ENCODE measurements at places on chromosomes 1 and 21. TPM values are rescaled to one million over a fixed set of nuclear protein-coding genes. Genes with fewer than 3 reads are reported as not detected.
A peak's percentile ranks its signal among the peaks of the same experiment; 100 is the strongest.

HCRTR1 gene
- not detected for total RNA-seq

- no peak overlapping the region for H3K4me3 ChIP-seq
- DNase-seq: no peak
- H3K27me3 ChIP-seq: no peaks in the 10 kb centered on the region
- no peak overlapping the region for H3K27ac ChIP-seq
- H3K4me1 ChIP-seq: peaks cover 8% of the 10 kb centered on the region
Observed at GRCh38 chr1:23126801-23127200, 41.9 kb downstream of the LUZP1 start.

DNA sequence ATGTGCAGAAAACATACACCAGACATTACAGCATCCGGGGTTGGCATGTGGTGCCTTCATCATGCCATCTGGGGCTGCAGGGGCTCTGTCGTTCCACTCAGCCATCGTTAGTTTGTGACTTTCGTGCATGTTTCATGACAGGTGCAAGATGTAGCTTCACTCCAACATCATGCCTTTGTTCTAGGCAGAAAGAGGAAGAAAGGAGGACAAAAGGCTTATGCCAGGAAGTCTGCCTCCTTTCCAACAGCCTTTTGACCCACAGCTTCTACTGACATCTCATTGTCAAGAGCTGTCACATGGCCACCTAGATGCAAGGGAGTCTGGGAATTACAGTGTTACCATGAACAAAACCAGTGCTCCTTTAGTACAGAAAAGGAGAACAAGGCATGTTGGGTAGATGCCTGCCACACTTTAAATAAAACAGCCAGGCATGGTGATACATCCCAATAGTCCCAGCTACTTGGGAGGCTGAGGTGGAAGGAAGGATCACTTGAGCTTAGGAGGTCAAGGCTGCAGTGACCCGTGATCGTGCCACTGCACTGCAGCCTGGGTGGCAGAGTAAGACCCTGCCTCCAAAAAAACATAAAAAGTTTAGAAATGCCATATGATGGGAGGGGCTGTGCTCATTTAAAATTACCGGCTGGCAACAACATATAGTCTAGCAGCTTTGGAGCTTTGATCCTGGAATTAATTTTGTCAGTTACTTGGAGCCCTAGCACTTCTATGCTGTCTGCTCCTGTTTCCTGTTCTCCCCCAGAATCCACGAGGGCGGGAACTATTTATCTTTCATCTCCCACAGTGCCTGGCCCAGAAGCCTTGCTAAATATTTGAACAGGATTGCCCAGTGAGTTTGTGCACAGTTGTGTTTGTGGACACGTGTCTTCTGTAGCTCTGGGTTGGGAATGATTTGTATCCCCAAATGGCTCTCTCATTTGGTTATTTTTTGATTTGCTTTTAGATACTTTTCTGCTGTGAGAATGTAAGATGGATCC is 7.4 kb downstream of the DOP1B start:
- H3K4me1 ChIP-seq: peaks cover 71% of the 10 kb centered on the region
- no peak overlapping the region for H3K4me3 ChIP-seq
- peaks cover 2% of the 10 kb centered on the region for H3K36me3 ChIP-seq
- H3K27me3 ChIP-seq: no peaks in the 10 kb centered on the region
- DNase-seq: peak; percentile 67

- H3K4me3 ChIP-seq: no peak overlapping the region
- H3K36me3 ChIP-seq: peaks cover 59% of the 10 kb centered on the region
- H3K27ac ChIP-seq: no peak overlapping the region
- H3K27me3 ChIP-seq: no peaks in the 10 kb centered on the region
Observed at GRCh38 chr1:22107126-22107525, 35.8 kb downstream of the WNT4 start.

KRTAP11-1 gene
- not detected for total RNA-seq

MYBPH gene
- total RNA-seq: not detected

DNA sequence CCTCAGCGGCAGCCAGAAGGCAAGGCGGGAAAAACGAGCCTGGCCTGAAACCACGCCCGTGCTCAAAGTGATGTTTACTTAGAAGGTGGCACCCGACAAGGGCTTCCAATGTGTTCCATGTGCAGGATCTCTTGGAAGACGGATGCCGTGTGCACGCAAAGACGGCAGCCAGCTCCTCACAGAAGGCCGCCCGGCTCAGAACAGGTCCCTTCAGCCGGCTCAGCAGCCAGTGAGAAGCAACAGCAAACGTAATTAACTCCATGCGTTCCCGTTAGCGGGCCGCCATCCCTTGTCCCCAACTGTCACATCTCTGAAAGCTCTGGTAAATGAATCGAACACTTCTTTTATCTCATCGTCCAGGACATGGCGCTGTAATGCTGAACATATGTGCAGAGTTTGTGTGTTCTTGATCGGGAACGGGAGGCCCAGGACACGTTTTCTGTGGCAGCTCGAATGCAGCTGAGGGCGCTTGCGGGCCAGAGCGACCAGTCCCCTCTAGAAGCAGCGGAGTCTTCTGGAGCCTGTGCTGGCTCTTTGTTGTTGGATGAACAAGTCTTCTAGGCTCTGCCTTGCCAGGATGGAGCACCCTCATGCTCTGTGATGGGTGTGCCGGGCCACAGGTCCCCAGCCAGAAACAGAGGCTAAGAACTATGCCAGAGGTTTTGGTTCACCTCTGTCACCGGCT is 94.6 kb upstream of the ARHGEF16 start:
- no peaks in the 10 kb centered on the region for H3K36me3 ChIP-seq
- peaks cover 22% of the 10 kb centered on the region for H3K4me1 ChIP-seq
- peak; percentile 68 for DNase-seq

GRCh38 chr1:163069142-163069541 is at the start of gene RGS4:
Gene RGS4, plus strand, starts transcription at chr1:163069361. Its CDS starts 124 bp downstream, at chr1:163069485.
- H3K27ac ChIP-seq: peak within 1 kb of the TSS; percentile 34
- H3K4me1 ChIP-seq: peaks cover 25% of the 10 kb centered on the region
- H3K27me3 ChIP-seq: no peaks in the 10 kb centered on the region
- DNase-seq: peak; percentile 88
- peak within 1 kb of the TSS; percentile 41 for H3K4me3 ChIP-seq
- H3K36me3 ChIP-seq: no peaks in the 10 kb centered on the region

DNA sequence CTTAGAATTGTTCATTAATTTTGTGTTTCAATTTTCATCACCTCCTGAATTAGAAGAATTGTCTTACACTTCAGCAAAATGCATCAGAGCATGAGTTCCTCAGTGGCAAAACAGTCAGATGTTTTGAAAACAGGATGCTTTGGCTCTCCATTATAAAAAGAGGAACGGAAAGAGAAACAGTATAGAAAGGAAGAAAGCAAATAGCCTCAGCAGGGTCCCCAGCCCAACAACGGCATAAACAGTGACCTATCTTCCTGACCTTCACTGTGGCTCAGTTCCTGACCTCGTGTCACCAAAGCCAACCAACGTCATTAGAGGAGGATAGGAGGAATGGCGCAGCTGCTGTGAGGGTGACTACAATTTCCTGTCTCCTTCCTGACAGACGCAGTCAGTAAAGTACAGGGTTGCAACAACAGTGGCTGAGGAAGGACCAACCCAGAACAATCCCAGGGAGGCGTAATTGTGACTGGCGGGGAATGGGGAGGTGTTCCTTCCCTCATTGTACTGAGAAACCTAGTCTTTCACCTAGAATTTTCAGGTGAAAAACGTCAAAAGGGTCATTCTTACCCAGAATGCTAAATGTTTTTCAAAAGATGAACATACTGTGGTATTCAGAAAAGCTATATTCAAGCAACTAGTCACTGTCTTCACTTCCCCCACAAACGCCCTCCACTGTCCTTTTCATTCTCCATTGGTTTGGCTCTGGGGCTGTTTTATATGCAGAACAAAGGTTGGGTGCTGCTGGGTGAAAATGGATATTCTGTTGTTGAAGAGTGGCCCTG is 197.9 kb upstream of the SGIP1 start:
- H3K36me3 ChIP-seq: no peaks in the 10 kb centered on the region
- no peaks in the 10 kb centered on the region for H3K27me3 ChIP-seq
- peak; percentile 80 for DNase-seq
- peak overlapping the region; percentile 10 for H3K4me3 ChIP-seq
- H3K4me1 ChIP-seq: peaks cover 43% of the 10 kb centered on the region

NTMT2 gene
- not detected for total RNA-seq

DNA sequence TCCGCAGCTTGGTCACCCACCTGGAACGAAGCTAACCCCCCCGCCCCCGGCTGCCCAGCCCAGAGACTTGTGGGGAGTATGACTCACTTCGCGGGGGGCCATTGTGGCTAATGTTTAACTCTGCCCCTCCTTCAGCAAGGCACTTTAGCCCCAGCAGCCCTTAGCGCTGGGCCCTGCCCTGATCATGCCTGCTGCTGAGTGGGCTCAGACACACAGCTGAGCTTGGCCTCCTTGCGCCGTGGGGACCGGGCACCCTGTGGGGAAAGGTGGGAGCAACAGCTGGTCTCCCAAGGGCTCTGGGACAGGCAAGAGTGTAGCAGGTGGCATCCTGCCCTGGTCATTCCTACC is 6.3 kb upstream of the LAD1 start:
- no peak overlapping the region for H3K4me3 ChIP-seq
- no peaks in the 10 kb centered on the region for H3K36me3 ChIP-seq
- H3K27me3 ChIP-seq: no peaks in the 10 kb centered on the region

- no peak overlapping the region for H3K4me3 ChIP-seq
- H3K27me3 ChIP-seq: no peaks in the 10 kb centered on the region
- no peak overlapping the region for H3K27ac ChIP-seq
- no peaks in the 10 kb centered on the region for H3K36me3 ChIP-seq
Observed at GRCh38 chr1:46621930-46622329, 5.3 kb upstream of the MOB3C start.

DNA sequence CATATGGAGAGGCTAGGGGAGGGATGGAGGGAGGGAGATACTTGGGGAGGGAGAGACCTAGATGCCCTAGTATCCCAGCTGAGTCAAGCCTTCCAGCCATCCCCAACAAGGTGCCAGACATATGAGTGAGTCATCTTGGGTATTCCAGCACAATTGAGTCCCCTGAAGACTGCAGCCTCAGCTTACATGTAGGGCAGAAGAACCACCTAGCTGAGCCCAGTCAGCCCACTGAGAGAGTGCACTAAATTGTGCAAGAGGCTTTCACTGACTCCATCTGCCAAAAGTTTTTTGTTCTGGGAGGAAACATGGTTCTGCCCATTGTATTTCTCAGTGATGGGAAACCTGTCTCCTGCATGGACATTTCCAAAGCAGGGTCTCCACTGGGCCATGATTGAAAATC is 76.4 kb downstream of the FOXD2 start:
- H3K27me3 ChIP-seq: peaks cover under 1% of the 10 kb centered on the region
- no peak for DNase-seq
- H3K36me3 ChIP-seq: no peaks in the 10 kb centered on the region
- H3K4me1 ChIP-seq: peaks cover under 1% of the 10 kb centered on the region

- H3K27ac ChIP-seq: no peak overlapping the region
- no peak for DNase-seq
- peaks cover 11% of the 10 kb centered on the region for H3K4me1 ChIP-seq
- H3K27me3 ChIP-seq: no peaks in the 10 kb centered on the region
- no peak overlapping the region for H3K4me3 ChIP-seq
Observed at GRCh38 chr1:174912264-174912663, 87.5 kb upstream of the CACYBP start.

- H3K27me3 ChIP-seq: no peaks in the 10 kb centered on the region
- H3K27ac ChIP-seq: no peak overlapping the region
- no peak for DNase-seq
- no peak overlapping the region for H3K4me3 ChIP-seq
Observed at GRCh38 chr1:213723187-213723586, 264.6 kb upstream of the PROX1 start.

ALG6 gene
- total RNA-seq: 8.5 TPM

RWDD3 gene
- 20.4 TPM for total RNA-seq

SERPINC1 gene
- 0.89 TPM for total RNA-seq

- no peak overlapping the region for H3K27ac ChIP-seq
- no peaks in the 10 kb centered on the region for H3K36me3 ChIP-seq
- no peak overlapping the region for H3K4me3 ChIP-seq
- no peak for DNase-seq
- H3K4me1 ChIP-seq: peaks cover 12% of the 10 kb centered on the region
Observed at GRCh38 chr1:20262810-20263534, 27.7 kb upstream of the VWA5B1 start.

LENEP gene
- total RNA-seq: not detected

DNA sequence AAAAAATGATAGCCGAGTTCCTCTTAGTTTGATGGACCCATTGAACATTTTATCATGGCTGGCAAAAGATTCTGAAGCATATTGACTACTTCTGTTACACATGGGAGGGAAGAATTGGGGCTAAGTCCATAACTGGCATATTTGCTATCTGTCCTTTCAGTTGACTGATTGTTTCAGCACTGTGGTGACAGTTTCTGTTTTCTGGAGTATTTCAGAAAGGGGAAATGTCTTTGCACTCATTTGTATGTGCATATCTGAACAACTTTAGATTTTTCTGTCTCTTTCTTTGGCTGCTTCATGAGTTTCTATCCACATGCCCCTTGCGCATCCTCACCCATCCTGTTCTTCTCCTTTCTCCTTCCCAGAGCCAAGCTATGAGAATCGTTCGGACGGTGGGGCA is 33.2 kb downstream of the SPATA46 start:
- H3K4me1 ChIP-seq: peaks cover 7% of the 10 kb centered on the region
- H3K27me3 ChIP-seq: no peaks in the 10 kb centered on the region
- no peak overlapping the region for H3K4me3 ChIP-seq
- peaks cover 10% of the 10 kb centered on the region for H3K36me3 ChIP-seq

DNA sequence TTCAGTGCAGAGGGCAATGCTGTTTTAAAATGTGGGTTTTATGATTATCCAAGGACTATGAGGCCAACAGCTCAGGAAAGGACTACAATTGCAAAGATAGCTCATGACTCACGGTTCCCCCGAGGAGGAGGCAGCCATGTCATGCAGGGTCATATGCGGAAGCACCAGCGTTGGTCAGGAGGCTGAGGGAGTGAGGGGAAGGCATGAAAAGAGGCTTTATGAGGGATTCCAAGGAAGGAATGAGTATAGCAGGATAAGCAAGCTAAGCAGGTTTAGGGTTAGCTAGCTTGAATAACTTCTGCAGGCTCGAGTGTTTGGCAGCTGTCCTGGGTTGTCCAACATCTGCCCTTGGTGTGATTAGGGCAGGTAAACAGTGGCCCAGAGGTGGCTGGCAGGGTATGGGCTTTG is 495.1 kb downstream of the SETD4 start:
- DNase-seq: peak; percentile 40
- peaks cover 4% of the 10 kb centered on the region for H3K4me1 ChIP-seq
- no peaks in the 10 kb centered on the region for H3K27me3 ChIP-seq
- H3K4me3 ChIP-seq: no peak overlapping the region

- H3K27me3 ChIP-seq: no peaks in the 10 kb centered on the region
- no peak overlapping the region for H3K27ac ChIP-seq
- no peaks in the 10 kb centered on the region for H3K36me3 ChIP-seq
- no peak overlapping the region for H3K4me3 ChIP-seq
- H3K4me1 ChIP-seq: no peaks in the 10 kb centered on the region
Observed at GRCh38 chr21:18467715-18468114, 64.1 kb upstream of the TMPRSS15 start.

- DNase-seq: no peak
- no peaks in the 10 kb centered on the region for H3K27me3 ChIP-seq
- H3K27ac ChIP-seq: peak overlapping the region; percentile 51
- H3K36me3 ChIP-seq: no peaks in the 10 kb centered on the region
- peaks cover 71% of the 10 kb centered on the region for H3K4me1 ChIP-seq
Observed at GRCh38 chr1:175130649-175131045, 61.9 kb downstream of the KIAA0040 start.

GRCh38 chr1:38152351-38153065 is 105.9 kb upstream of the POU3F1 start:
- H3K4me3 ChIP-seq: no peak overlapping the region
- no peaks in the 10 kb centered on the region for H3K4me1 ChIP-seq
- H3K27me3 ChIP-seq: no peaks in the 10 kb centered on the region
- no peak overlapping the region for H3K27ac ChIP-seq
- peak; percentile 50 for DNase-seq
